ENCODE measurements at places on chromosomes 1 and 21.

- DNase-seq: no peak
Observed at GRCh38 chr1:5164158-5164557, 509.7 kb downstream of the AJAP1 start.

GRCh38 chr1:12434686-12435085 lies 183.3 kb downstream of the DHRS3 start:
- DNase-seq: no peak

GRCh38 chr1:245292553-245292952 lies 137.8 kb downstream of the KIF26B start:
- no peak for DNase-seq

DNA sequence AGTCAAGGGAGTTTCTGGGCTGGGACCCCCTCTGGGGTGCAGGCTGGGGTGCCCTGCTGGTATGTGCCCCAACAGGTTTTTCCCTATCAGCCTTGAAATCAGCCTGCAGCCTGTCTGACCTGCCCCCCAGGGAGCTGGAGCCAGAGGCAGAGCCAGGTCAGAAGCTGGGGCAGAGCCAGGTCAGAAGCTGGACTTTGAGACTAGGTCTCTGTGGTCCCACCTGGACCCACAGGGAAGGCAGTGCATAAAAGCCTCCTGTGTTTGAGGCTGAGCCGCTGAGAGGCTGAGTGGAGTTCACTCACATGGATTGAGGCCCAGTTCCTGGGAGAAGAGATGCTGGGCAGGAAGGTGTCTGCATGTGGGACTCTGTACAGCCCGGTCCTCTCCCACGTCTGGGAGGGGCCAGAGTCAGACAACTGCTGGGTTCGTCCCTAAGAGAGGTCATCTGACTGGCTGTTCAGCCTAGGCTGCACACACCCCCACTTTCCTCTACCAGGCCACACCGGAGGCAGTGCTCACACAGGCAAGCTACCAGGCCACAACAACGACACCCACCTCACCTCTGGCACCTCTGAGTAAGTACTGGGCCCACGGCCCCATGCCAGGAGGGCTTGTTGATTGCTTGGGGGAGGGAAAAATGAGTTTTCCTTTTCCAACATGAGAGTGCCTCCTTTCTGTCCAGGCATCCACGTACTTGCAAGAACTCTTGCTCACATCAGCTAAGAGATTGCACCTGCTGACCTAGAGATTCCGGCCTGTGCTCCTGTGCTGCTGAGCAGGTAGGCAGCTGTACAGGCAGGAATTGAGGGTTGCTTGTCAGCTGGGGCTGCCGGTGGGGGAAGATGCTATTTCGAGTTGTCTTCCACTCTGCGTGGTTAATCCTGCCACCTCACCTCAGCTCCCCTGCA lies at the start of gene ANXA9:
Gene ANXA9 (plus strand): TSS at position 488 of the 908 bp plus-strand sequence. CDS start 814 bp downstream, outside the sequence.
- no peak for DNase-seq

- DNase-seq: no peak
Observed at GRCh38 chr1:115694805-115695204, 53.0 kb downstream of the VANGL1 start.

- DNase-seq: no peak
Observed at GRCh38 chr1:25148673-25149300, 83.5 kb downstream of the SYF2 start.

DNA sequence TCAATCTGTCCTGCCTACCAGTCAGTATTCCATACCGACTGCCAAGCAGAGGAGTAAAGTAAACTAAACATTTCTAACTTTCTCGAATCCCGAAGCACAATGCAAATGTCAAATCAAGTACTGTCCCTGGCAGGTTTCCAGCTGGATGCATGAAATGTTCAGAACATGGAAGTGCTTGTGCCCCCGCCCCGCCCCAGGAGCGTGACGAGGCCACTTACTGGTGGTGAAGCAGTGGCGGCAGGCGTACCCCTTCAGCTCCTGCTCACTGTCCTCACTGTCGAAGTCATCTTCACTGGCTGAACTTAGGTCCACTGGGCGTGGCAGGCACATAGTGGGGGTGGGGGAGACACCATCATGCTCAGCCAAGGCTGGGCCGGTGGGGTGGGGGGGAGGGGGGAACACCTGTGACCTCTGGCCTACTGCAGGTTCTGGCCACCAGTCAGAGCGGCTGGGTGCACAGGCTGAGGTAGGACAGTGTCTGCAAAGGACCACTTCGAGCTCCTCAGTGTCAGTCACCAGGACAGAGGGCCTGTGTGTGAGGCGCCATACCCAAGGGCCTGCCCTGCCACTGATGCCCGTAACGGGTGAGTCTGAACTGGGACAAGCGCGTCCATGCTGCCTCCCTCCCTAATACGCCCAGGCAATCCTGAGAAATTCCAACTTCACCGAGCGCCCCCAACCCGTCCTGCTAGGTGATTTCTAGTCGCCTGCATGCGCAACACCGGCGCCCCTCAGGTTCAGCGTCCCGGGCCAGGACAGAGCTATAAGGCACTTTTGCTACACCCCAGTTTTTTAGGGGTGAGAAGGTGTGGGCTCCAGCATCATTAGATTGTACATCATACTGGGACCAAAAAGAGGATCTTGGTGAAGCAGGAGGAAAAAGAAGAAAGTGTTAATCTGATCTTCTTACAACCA lies 46.9 kb downstream of the SLC45A1 start:
- DNase-seq: no peak

- DNase-seq: peak; percentile 21
Observed at GRCh38 chr21:21921410-21922232, 923.4 kb downstream of the NCAM2 start.

GRCh38 chr21:33384841-33385331 lies 18.3 kb upstream of the IFNGR2 start:
- DNase-seq: no peak

DNA sequence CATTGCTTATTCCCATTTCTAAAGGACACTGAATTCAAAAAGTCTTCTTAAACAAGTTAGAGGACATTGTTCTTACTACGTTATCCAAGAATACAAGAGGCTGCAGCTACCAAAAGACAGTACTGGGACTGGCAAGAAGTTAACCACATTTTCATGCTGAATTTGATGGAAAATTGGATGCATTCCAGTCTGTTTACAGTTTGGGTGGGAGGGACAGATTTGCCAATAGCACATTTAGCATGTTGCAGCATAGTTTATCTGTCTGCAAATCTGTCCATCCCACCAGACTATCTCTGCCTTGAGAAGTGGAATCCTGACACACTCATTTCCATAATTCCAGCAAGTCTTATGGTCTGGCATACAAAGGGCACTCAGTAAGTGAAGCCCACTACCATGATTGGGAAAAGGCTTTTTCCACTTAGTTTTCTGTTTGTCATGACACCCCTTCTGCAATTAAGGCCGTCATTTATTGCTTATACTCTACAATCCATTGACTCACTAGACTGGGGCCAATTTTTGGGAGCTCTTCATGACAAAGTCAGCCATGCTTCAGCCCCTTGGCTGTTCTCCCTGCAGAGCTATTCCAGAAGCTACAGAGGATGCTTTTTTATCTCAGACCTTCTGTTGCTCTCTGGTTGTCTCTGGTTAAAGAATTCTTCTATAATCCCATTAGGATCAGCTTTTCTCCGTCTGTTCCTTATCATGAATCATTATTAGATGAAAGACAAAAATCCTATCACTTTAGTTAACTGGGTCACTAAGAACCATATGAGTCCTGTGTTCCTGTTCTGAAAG lies 355.8 kb upstream of the PTBP2 start:
- no peak for DNase-seq

DNA sequence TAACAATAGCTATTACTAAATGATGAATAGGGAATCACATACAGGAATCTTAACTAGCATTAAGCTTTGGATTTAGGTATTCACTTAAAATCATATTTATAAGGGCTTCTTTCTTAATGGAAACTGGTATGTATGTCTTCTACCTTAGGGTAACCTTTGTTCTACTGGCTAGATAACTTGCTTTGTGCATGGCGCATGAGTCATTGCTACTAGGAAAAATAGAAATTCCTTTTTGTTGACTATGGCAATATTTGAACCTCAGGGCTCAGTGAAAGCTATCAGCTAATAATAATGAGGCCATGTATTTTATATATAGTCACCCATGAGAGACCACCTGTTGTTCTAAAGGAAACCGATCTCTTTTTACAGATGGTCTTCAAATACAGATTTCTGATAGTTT lies 72.5 kb downstream of the RPS6KC1 start:
- no peak for DNase-seq

DNA sequence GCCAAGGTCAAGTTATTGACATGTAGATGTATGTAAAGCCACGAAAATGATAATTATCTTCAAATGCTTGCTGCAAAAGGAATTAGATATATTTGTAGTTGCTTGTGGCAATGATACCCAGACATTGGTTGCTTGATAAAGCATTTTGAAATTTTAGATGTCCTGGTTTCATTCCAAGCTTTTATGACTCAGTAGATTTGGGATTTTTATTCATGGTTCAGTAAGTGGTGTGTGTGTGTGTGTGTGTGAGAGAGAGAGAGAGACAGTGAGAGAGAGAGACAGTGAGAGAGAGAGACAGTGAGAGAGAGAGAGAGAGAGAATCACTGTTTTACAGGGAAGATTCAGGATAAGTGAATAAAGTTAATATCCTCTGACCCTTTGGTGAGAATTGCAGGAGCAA lies 498.2 kb upstream of the C1orf87 start:
- no peak for DNase-seq

Measured in left kidney (tissue), 8 donors.